ENCODE measurements at places on chromosomes 12 and 14. TPM values are rescaled to one million over a fixed set of nuclear protein-coding genes. Genes with fewer than 3 reads are reported as not detected.

- DNase-seq, result no peak
- peaks cover 60% of the 10 kb centered on the region for H3K4me1 ChIP-seq
- peaks cover 2% of the 10 kb centered on the region for H3K36me3 ChIP-seq
- H3K4me3 ChIP-seq, result no peak overlapping the region
Observed at GRCh38 chr14:68774771-68775613, 17.9 kb downstream of the ZFP36L1 start.

AQP6 gene
- total RNA-seq, result not detected

- peaks cover 5% of the 10 kb centered on the region for H3K36me3 ChIP-seq
- no peak for DNase-seq
- H3K27ac ChIP-seq, result no peak overlapping the region
- H3K4me1 ChIP-seq, result no peaks in the 10 kb centered on the region
- H3K4me3 ChIP-seq, result no peak overlapping the region
Observed at GRCh38 chr12:12986775-12987331, 13.2 kb downstream of the HEBP1 start.

DNA sequence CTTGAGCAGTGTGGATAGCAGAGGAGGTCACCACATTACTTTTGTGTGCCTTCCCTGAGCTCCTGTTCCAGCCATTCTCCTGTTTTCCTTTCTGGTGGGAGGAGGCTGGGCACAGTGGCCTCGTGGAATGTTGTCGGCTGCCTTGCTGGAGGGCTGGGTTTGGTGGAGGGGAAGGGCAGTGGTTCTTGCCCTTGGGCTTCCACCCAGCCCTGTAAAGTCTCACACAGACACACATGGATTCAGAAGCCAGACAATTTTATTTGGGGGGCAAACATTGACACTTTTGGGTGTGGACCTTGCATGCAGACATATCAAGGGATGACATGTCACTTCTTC, 866 bp downstream of the NPFF start:
- peaks cover 3% of the 10 kb centered on the region for H3K36me3 ChIP-seq
- H3K27me3 ChIP-seq, result no peaks in the 10 kb centered on the region
- no peak for DNase-seq

DNA sequence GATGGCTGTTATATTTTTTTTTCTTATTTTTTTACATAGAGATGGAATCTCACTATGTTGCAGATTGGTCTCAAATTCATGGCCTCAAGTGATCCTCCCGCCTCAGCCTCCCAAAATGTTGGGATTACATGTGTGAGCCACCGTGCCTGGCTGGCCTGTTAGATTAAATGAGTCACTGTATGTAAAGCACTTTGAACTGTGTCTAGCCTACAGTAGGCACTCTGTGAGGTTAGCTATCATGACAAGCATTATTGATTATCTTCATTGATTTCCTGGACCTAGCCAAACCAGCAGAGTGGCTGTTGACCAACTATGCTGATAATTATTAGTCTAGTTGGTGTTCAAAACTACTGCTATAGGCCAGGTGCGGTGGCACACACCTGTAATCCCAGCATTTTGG, 42.6 kb downstream of the ARF6 start:
- no peak for DNase-seq
- H3K27ac ChIP-seq, result no peak overlapping the region
- H3K27me3 ChIP-seq, result no peaks in the 10 kb centered on the region
- peaks cover 18% of the 10 kb centered on the region for H3K4me1 ChIP-seq
- peaks cover 15% of the 10 kb centered on the region for H3K36me3 ChIP-seq

ANKRD52 gene
- total RNA-seq, result 23.3 TPM

GRCh38 chr14:68246786-68247105, 427.2 kb downstream of the RAD51B start:
- DNase-seq, result no peak
- peaks cover 41% of the 10 kb centered on the region for H3K4me1 ChIP-seq
- H3K27me3 ChIP-seq, result no peaks in the 10 kb centered on the region
- H3K4me3 ChIP-seq, result no peak overlapping the region
- no peak overlapping the region for H3K27ac ChIP-seq

DNA sequence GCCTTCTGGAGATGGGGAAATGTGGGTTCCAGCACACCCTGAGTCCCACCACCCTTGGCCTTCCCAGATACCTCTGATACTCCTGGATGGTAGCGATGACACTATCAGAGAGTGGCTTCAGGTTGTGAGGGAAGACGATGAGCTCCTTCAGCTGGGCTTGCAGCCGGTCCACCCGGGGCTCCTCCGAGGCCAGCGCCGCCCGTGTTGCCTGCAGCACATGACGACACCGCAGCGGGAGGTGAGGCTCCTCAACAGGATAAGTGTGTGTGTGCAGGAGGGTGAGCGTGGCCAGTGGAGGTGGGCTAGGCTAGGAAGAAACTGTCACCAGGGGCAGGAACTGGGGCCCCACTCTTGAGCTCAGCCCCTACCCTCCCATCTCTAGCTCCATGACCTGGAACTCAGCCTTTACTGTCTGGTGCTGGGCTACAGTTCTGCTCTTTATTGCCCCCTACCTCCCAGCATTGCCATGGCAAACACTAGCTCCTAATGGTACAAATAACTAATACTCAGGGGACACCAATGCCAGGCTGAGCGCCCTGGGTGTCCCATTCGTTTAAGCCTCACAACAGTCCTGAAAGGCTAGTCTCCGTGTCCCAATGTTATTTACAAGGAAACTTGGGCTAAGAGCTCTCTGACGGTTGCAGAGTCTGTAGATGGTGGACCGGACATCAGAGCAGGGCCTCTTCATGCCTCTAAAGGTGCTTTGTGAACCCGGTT, 64.1 kb downstream of the SYNE3 start:
- H3K27ac ChIP-seq, result no peak overlapping the region
- no peaks in the 10 kb centered on the region for H3K27me3 ChIP-seq
- no peak overlapping the region for H3K4me3 ChIP-seq
- H3K4me1 ChIP-seq, result no peaks in the 10 kb centered on the region

- no peak overlapping the region for H3K27ac ChIP-seq
- no peaks in the 10 kb centered on the region for H3K4me1 ChIP-seq
- no peak for DNase-seq
- H3K27me3 ChIP-seq, result no peaks in the 10 kb centered on the region
- H3K36me3 ChIP-seq, result no peaks in the 10 kb centered on the region
- no peak overlapping the region for H3K4me3 ChIP-seq
Observed at GRCh38 chr14:36976571-36977023, 195.8 kb downstream of the SLC25A21 start.

- no peak for DNase-seq
- no peak overlapping the region for H3K27ac ChIP-seq
- no peaks in the 10 kb centered on the region for H3K36me3 ChIP-seq
- peaks cover 5% of the 10 kb centered on the region for H3K27me3 ChIP-seq
- no peaks in the 10 kb centered on the region for H3K4me1 ChIP-seq
- H3K4me3 ChIP-seq, result no peak overlapping the region
Observed at GRCh38 chr14:95667249-95667693, 19.0 kb upstream of the TCL1B start.

GRCh38 chr14:61678975-61679374, 16.3 kb upstream of the HIF1A start:
- no peaks in the 10 kb centered on the region for H3K36me3 ChIP-seq
- H3K4me1 ChIP-seq, result peaks cover under 1% of the 10 kb centered on the region
- DNase-seq, result no peak

SDR9C7 gene
- not detected for total RNA-seq

- DNase-seq, result no peak
- peaks cover 2% of the 10 kb centered on the region for H3K36me3 ChIP-seq
- no peak overlapping the region for H3K4me3 ChIP-seq
- H3K27ac ChIP-seq, result no peak overlapping the region
- no peaks in the 10 kb centered on the region for H3K27me3 ChIP-seq
Observed at GRCh38 chr14:67957946-67958345, 138.4 kb downstream of the RAD51B start.

DNA sequence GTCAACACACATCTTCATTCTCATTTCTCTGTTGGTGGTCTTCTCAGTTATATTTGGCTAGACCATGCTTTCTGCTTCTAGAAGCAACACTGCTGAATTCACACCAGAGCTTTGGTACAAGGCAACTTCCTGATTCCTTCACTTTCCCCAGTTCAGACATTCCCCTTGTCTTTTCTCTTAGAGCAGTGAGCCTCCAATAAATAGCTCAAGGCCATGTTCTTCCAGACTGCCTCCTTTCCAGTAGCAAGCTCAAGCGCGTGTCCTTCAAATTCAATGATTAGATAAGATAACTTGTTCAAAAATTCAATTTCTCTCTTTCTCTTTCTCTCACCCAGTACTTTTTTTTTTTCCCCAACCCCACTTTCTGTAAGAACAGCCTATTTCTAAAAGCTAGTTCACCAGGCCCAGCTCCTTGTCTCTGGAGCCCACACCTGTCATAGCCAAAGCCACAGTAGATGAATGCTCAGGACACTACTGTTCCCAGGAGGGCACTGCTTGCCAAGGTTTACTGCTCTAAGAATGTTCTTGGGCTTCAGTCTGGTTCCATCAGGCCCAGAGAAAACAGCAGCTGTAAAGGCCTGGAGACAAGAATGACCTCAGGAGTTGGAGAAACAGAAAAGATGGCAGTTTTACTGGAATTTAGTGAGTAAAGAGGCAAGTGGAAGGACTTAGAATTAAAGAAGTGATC, 17.7 kb downstream of the TBK1 start:
- DNase-seq, result no peak
- H3K4me3 ChIP-seq, result no peak overlapping the region
- no peak overlapping the region for H3K27ac ChIP-seq
- no peaks in the 10 kb centered on the region for H3K27me3 ChIP-seq

RNU4-1 gene
- 1,025 TPM for total RNA-seq

- H3K27me3 ChIP-seq, result peaks cover 6% of the 10 kb centered on the region
- H3K4me1 ChIP-seq, result no peaks in the 10 kb centered on the region
- H3K27ac ChIP-seq, result no peak overlapping the region
- no peak overlapping the region for H3K4me3 ChIP-seq
- DNase-seq, result peak; percentile 6
Observed at GRCh38 chr12:32906399-32907165, 10.0 kb upstream of the PKP2 start.

GRCh38 chr12:105741786-105742566, 396.8 kb downstream of the NUAK1 start:
- H3K27me3 ChIP-seq, result no peaks in the 10 kb centered on the region
- no peak for DNase-seq
- no peaks in the 10 kb centered on the region for H3K36me3 ChIP-seq
- H3K4me3 ChIP-seq, result no peak overlapping the region
- no peaks in the 10 kb centered on the region for H3K4me1 ChIP-seq
- H3K27ac ChIP-seq, result no peak overlapping the region

DNA sequence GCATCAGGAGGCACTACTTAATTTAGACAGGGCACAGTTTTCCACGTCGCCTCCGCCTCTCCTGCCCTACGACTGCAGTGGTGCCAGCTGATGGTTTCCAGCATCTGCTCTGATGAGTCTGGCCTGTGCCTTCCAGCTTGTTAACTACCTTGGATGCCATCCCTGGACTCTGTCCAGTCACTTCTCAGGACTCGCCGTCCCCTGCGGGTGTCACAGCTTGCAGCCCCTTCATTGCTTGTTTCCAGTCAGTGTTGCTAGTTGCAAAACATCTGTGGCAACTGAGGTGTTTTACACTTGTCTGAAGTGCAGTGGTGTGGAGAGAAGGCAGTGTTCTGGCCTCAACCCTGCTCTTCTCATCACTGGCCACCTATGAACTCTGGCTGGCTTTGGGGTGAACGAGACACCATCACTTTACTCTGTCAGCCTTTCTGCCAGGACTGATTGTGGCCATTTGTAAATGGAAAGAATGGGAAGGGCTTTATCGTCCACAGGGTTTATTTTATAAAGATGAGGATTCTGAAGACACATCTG, 8.3 kb downstream of the ADGRD1 start:
- no peaks in the 10 kb centered on the region for H3K4me1 ChIP-seq
- no peak for DNase-seq
- H3K27me3 ChIP-seq, result peaks cover 2% of the 10 kb centered on the region
- no peak overlapping the region for H3K4me3 ChIP-seq
- no peak overlapping the region for H3K27ac ChIP-seq
- no peaks in the 10 kb centered on the region for H3K36me3 ChIP-seq

DNA sequence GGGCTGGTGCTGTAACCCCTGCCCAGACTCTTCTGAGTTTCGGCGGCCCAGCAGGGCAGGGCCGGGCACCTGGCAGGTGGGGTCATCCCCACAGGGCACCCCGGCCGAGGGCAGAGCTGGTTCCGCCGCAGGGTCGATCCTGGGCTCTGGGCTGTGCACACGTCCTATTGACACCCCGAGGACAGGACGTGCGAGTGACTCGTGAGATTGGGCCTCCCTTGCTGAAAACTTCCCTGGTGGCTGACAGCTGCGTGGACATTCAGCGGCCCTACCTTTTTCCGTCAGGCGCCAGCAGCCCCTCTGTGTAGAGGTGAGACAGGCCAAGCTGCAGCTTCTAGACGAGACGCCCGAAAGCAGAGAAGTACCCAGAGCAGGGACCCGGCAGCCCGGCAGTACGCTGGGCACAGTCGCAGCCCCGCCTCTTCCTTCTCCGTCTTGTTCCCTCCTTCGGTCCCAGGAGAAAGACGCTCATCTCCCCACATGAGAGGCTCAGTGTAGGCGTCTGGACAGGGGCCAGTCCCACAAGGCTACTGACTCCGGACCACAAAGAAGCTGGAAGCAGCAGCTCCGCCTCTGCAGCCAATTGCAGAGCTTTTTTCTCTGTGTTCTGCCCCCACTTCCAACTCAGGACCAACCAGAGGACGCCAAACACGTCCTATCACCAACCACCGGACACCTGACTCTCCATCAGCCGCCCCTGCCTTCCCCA, at the start of gene LRCOL1:
Gene LRCOL1, minus strand, starts transcription at position 532 of the 709 bp plus-strand sequence. CDS start 4,331 bp downstream, outside the sequence.
- H3K36me3 ChIP-seq, result peaks cover 4% of the 10 kb centered on the region
- H3K4me3 ChIP-seq, result no peak within 1 kb of the TSS
- H3K4me1 ChIP-seq, result peaks cover 8% of the 10 kb centered on the region
- peaks cover 47% of the 10 kb centered on the region for H3K27me3 ChIP-seq
- no peak for DNase-seq
- no peak within 1 kb of the TSS for H3K27ac ChIP-seq

TAS2R10 gene
- total RNA-seq, result not detected

IKBIP gene
- 34.9 TPM for total RNA-seq

DNA sequence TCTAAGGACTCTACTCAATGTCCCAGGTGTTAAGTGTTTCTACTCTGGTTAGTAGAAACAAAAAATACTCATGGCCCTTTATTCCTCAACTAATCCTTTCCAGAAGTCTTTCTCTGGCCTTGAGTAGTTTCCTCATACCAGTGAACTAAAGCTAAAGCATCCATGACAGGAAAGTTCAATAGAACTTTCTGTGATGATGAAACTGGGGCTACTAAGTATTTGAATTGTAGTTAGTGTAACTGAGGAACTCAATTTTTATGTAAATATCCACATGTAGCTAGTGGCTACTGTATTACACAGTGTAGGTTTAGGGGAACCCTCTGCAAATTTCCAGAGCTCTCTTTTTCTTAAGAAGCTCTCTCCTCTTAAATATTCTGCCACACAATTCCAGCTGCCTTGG, 63.7 kb downstream of the R3HDM2 start:
- H3K36me3 ChIP-seq, result peaks cover 23% of the 10 kb centered on the region
- H3K27me3 ChIP-seq, result no peaks in the 10 kb centered on the region
- DNase-seq, result no peak
- no peak overlapping the region for H3K4me3 ChIP-seq
- peaks cover 9% of the 10 kb centered on the region for H3K4me1 ChIP-seq

GRCh38 chr14:76720382-76720813, 40.9 kb upstream of the VASH1 start:
- DNase-seq, result no peak
- peaks cover 3% of the 10 kb centered on the region for H3K27me3 ChIP-seq
- H3K4me3 ChIP-seq, result no peak overlapping the region
- no peaks in the 10 kb centered on the region for H3K4me1 ChIP-seq

GRCh38 chr12:132633398-132633797, 14.8 kb downstream of the P2RX2 start:
- no peak overlapping the region for H3K4me3 ChIP-seq
- DNase-seq, result no peak
- no peaks in the 10 kb centered on the region for H3K27me3 ChIP-seq
- H3K27ac ChIP-seq, result no peak overlapping the region
- H3K36me3 ChIP-seq, result peaks cover 77% of the 10 kb centered on the region
- no peaks in the 10 kb centered on the region for H3K4me1 ChIP-seq

HRK gene
- total RNA-seq, result not detected

Measured in activated CD8-positive, alpha-beta T cell treated with anti-CD3 and anti-CD28 coated beads for 36 hours (primary cell).